PC-9 (cell line): ENCODE measurements at places on chromosomes 7 and 10.

GRCh38 chr7:76372984-76373833 lies 14.4 kb upstream of the YWHAG start:
- peak; percentile 86 for DNase-seq

GRCh38 chr7:102834999-102835398 lies 77.8 kb upstream of the LRRC17 start:
- peak; percentile 7 for DNase-seq

DNA sequence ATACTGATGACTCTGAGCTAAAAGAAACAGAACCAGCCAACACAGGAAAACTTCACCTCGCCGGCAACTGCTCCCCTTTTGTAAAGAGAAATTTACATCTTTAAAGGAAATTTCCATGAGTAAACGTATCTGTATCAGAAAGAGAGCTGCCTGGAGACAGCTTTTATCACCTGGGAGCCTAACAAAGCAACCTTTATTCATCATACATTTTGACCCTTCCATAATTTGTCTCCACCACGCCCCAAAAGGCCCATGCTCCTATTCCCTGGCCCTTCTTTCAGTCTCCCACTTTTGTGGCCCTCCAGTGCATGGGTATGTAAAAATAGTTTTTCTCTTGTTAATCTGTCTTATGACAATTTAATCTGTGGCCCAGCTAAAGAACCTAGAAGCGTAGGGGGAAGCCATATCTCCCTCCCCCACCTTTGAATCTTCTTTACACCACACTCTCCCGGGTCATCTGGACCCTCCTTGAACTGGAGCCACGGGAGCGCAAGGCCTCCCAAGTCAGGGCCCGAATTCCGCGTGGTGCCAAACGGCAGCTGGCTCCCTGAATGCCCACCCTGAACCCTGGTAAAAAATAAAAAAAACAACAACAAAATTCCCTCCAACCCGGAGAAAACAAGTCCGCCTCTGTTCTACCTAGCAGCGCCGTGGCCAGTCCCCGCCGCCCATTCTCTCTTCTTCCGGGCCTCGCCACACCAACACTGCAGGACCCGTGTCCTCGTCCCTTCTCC lies 15.4 kb upstream of the FKBP9 start:
- no peak for DNase-seq

GRCh38 chr7:135392701-135393100 lies 117.2 kb downstream of the CNOT4 start:
- no peak for DNase-seq

DNA sequence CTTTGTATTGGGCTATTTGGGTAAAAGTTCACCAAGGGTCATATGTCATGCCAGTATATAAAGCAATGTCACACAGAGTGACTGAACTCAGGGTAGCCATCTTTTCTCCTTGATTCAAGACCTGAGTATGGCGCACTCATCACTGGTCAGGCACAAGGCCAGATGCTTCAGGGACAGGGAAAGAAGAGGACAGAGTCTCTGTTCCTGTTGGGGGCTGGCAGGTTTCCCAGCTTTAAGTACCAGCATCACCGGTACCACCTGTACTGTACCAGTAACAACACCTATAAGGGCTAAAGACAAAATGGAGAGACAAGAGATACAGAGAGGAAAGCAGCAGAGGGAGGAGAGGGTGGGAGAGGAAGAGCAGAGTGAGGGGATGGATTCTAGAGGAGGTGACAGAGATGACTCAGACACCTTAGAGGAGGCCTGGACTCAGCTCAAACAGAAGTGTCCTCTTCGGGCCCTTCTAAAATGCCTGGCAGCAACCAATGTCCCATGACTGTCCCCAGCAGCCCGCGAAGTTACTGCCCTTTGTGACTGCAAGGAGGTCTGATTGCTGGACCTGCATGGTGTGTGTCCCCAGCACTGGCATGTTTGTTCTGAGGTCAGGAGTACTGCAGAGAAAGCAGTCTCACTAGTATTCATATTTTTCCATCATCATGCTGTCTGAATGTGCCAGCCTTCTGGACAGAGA lies 191.3 kb downstream of the MYOF start:
- DNase-seq, result no peak

GRCh38 chr7:8809320-8809719 lies 375.9 kb downstream of the NXPH1 start:
- DNase-seq, result no peak

GRCh38 chr7:92436612-92437445 lies 10.5 kb upstream of the GATAD1 start:
- no peak for DNase-seq

GRCh38 chr10:49289480-49289879 lies 9.5 kb upstream of the C10orf71 start:
- no peak for DNase-seq

GRCh38 chr7:134640842-134641715 lies 5.6 kb upstream of the BPGM start:
- DNase-seq, result peak; percentile 70

- DNase-seq, result peak; percentile 79
Measured at GRCh38 chr7:76318488-76319353, 16.2 kb downstream of the HSPB1 start.

DNA sequence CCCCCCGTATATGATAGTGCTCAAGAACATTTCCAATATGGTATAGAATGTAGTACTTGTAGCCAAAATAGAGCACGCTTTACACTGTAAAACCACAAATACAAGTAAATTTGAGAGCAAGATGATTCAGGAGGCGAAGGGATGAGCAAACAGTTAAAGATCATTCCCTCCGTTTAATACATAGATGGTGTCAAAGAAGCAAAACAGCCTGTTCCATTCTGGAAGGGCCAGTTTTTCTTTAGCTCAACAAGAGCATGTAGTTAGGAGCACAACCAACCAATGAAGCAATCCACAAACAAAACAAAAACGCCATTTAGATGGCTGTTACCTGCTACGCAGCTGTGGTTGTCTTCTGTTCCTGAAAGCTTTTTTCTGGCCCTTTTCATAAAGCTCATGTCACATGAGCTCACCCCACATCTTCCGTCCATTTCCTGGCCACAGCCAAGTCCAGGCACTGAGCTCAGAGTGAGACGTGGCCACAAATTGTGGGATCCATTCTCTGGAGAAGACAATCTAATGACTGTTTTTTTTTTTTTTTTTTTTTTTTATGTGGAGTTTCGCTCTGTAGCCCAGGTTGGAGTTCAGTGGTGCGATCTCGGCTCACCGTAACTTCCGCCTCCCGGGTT lies 185.6 kb downstream of the FANK1 start:
- no peak for DNase-seq

DNA sequence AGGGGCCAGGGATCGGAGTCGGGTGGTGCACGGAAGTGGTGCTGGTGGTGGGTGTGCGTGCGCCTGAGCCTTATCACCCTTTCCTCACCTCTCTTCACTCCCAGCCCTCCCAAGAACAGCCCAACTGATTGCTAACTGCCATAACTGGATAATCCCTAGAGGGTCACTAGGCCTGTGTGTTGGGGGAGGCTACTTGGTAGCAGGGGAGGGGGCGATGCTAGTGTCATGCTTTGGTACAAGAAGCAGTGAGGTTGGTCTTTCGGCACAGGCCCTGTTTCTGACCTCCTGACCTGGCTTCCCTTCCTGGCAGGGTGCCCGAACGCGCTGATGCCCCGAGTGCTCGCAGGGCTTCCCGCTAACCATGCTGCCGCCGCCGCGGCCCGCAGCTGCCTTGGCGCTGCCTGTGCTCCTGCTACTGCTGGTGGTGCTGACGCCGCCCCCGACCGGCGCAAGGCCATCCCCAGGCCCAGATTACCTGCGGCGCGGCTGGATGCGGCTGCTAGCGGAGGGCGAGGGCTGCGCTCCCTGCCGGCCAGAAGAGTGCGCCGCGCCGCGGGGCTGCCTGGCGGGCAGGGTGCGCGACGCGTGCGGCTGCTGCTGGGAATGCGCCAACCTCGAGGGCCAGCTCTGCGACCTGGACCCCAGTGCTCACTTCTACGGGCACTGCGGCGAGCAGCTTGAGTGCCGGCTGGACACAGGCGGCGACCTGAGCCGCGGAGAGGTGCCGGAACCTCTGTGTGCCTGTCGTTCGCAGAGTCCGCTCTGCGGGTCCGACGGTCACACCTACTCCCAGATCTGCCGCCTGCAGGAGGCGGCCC lies 652 bp downstream of the KAZALD1 start:
- DNase-seq, result no peak

DNA sequence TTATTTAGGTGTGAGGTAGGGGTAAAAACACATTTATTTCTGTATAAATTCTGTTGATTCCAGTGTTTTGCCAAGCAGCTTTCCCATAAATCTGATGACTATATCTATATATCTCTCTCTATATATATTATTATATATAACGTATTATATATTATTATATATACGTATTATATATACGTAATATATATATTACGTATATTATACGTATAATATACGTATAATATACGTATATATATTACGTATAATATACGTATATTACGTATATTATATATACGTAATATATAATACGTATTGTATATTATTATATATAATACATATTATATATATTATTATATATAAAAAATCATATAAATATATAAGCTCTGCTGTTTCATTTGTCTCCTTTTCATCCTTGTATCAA lies 163.5 kb downstream of the GPR158 start:
- no peak for DNase-seq

GRCh38 chr7:41710838-41711237 lies 7.9 kb upstream of the INHBA start:
- no peak for DNase-seq

- DNase-seq, result no peak
Measured at GRCh38 chr7:118052336-118052735, 131.6 kb upstream of the LSM8 start.

GRCh38 chr10:123445261-123445775 lies 220.8 kb upstream of the GPR26 start:
- DNase-seq, result no peak
